ENCODE measurements at places on chromosomes 16 and 17.

DNA sequence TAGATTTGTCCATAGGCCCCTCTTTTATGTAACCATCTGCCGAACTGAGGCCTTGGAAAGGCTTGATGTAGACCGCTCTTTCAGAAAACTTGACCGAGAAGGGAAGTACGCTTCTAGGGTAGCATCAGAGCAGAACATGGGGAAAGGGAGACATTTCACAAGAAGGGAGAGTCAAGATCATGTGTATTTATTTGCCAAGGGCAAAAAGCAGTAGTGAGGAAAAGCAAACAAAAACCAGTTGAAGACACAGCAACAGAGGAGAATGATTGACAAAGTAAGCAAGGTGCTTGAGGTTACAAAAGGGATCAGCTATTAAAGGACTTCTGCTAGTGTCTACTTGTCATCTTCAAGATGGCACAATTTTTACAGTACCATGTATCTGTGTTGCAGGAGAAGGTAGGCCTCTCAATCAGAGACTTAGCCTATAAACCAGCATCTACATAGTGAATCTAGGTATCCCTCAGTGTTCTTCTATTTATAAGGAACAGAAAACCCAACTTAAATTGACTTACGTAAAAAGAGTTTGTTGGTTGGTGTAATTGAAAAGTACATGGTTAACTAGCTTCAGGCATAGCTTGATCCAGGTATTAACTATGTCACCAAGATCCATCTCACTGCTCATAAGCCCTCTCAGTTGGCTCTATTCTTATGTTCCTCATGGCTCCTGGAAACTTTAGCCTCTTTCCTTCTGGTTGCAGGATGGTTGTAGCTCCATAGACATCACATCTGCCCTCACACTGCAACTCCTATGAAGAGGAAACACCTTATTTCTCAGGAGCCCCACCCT, 288.4 kb downstream of the IRX3 start:
- DNase-seq, result no peak

GRCh38 chr16:66444049-66444481, 17.0 kb downstream of the BEAN1 start:
- DNase-seq, result no peak

DNA sequence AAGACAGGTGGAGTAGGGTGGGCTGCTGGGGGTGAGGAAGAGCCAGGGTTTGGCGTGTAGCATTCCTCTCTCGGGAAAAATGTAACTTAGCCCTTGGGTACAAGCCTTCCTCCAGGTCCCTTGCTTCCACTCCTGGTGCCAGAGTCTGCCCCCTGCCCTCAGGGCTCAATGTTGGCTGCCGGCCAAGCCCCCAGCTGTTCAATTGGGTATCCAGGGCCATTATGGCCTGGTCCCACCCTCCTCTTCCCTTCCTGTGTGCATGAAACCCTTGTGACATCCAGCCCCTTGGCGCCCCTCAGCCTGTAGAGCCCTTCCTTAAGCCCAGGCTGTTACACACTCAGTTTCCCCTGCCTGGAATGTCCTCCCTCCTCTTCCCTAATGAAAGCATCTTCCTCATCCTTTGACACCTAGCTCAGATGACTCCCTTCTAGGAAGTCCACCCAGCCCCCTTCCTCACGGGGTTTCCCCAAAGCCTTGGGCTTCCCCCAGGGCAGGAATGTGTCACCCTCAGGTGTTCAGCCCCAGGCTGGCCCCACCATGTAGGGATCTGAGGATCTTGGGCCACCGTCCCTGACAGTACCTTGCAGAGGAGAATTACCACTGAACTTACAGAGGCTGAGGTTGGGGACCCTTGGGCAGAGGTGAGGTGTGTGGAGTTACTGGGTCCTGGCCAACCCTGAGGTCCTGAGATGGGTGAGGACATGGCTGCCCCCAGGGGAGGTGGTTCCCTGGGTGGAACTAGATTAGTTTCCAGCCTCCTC, 30.0 kb downstream of the B9D1 start:
- no peak for DNase-seq

GRCh38 chr17:38994026-38994425, 26.8 kb upstream of the FBXO47 start:
- DNase-seq, result no peak

- DNase-seq, result no peak
These were observed 518.5 kb upstream of the EEF2KMT start for GRCh38 chr16:5615868-5616642.

DNA sequence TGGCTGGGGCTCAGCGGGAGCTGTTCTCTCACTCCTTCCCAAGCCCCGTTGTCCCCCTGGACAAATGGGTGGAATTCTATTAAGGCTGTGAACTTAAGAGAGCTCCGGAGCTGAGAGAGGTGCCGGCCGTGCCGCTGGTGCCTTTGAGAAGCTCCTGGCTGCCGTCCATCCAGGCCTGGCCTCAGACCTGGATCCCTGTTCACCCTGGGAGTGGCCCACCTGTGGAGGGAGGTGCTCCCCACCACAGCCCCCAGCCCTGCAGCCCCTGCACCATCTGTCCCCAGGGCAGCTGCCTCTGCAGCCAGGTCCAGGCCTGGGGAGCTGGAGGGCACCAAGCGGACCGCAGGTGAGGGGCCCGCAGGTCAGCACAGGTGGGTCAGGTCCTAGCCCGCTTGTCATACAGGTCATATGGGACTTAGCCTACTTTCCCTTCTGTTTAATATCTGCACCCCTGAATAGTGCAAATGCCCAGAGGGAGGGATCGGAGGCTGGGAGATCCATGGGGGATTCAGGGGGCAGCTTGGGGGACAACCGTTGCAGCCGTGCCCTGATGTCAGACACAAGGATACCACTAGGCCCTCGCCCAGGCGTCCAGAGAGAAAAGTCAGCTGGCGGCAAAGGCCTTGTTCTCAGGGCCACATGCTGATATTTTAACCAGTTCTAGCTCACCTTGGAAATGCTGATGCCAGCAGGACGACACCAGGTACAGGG, 15.2 kb upstream of the METRNL start:
- DNase-seq, result no peak

- DNase-seq, result no peak
These were observed 10.2 kb downstream of the MYO19 start for GRCh38 chr17:36524428-36524876.

GRCh38 chr17:61251939-61252865, 147.4 kb upstream of the TBX2 start:
- DNase-seq, result peak; percentile 100

GRCh38 chr17:45341533-45342158, 24.8 kb upstream of the MAP3K14 start:
- peak; percentile 91 for DNase-seq

GRCh38 chr16:20899477-20900298, 470 bp downstream of the DCUN1D3 start:
- no peak for DNase-seq

DNA sequence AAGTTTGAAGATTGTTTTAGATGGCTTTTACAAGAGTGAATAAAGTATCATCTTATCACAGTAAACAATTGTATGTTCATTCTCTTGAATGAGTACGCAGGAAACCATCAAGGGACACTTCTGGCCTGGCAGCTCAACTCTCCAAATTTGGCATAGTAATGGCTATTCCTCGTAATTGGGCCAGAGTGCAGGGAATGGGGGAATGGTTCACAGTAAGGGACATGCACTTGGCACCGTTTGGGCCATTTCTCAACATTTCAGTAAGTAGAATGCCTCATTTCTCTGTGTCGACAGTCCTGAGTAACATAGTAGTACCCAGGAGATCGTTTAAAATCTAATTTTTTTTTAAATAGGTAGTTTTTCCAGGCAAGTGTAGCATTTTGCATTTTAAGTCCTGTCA, 309.6 kb downstream of the KCNJ2 start:
- peak; percentile 19 for DNase-seq

DNA sequence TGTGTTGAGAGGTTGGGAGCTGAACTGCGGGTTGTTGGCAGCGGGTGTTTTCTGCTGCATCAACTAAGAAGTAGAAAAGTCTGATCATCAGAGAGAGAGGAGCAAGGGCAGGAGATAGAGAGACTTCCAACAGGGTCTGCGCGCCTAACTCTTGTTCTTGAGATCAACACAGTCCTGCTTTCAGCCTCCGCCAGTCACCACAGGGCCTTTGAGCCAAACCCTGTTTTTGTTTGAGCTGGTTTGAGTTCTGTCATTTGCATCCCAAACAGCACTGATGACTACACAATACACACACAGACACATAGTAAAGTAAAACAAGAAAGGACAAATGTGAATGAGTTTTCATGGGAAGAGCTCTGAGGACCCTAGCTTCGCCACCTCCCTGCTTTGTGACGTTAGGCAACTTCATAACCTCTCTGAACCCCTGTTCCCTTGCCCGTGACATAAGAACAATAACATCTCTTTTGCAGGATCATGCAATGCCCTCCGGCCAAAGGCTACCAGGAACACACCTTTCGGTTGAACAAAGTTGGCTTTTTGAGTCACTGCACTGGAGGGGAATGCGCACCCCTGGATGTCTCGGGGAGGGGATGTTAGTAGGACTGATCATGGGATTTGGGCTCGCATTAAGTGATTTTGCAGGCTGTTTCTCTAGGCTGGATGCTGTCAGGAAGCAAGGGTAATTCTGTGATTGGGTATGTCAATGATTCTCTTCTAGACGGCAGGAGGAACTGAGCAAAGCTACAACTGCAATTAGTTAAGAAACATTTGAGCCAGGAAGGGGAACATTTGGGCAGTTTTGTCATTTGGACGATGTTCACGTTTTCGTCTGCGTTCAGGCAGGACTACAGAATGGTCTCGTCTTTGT, 92.3 kb downstream of the C16orf78 start:
- no peak for DNase-seq

DNA sequence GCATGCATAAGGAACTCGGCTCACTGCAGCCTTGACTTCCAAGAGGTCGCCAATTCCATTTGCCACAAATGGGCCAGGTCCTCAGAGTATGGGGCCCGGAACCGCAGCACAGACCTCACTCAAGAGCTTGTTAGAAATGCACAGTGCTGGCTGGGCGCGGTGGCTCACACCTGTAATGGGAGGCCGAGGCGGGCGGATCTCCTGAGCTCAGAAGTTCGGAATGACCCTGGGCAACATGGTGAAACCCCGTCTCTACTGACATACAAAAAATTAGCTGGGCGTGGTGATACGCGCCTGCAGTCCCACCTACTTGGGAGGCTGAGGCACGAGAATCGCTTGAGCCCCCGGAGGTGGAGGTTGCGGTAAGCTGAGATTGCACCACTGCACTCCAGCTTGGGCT, 19.6 kb upstream of the N4BP1 start:
- DNase-seq, result no peak

- DNase-seq, result no peak
These were observed 26.3 kb upstream of the ABCA3 start for GRCh38 chr16:2366660-2367309.

GRCh38 chr16:74280448-74280847, 16.2 kb upstream of the PSMD7 start:
- no peak for DNase-seq

DNA sequence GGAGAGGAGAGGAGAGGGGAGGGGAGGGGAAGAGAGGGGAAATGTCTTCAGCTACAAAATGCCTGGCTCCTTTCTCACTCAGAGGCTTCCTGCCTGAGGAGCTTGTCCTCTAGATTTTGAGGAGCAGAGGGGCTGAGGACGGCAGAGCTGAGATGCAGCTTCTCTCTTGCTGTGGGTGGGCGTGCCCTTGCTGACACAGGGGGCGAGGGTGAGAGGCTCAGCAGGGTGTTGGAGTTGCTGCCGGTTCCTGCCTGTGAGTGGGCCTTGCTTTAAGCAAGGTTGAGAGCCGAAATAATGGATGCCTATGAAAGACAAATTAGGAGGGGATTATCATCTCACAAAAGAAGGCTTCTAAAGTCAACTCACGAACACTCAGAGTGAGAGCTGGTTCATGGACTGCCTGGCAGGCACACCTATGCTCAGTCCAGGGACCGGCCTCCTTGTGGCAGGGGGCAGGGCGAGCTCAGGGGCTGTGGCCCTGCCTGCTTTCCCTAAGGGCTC, 215.6 kb downstream of the MSI2 start:
- DNase-seq, result no peak

GRCh38 chr17:49209061-49209571, 1.3 kb downstream of the GNGT2 start:
- no peak for DNase-seq

- no peak for DNase-seq
These were observed 1.0 kb downstream of the SLC47A1 start for GRCh38 chr17:19534562-19535149.

DNA sequence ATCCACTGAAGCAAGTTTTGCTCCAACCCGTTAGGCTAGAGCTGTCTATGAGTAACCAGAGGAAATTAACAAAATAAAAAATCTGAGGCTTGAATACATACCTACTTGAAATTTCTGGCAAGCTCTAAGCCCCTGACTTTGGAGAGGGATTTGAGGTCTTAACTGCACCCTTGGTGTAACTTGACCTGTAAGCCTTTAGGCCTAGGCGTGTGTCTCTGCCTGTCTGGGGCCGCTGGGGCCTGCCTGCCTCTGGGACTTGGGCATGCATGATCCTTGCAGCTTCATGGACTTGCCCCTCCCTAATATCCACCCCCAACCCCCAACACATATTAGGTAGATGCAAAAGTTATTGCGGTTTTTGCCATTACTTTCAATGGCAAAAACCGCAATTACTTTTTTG, 3.7 kb upstream of the CDC42EP4 start:
- DNase-seq, result no peak

GRCh38 chr16:90053902-90054500, 23.1 kb downstream of the PRDM7 start:
- DNase-seq, result no peak

DNA sequence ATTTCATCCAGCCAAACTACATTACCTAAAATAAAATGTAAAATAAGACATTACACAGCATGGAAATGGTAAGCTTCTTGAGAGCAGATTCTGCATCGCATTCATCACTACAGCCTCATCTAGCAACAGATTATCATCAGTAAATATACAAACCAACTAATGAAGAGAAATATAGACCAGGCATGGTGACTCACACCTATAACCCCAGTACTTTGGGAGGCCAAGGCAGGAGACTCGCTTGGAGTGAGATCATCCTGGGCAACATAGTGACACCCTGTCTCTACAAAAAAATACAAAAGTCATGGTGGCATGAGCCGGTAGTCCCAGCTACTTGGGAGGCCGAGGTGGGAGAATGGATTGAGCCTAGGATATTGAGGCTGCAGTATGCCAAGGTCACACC, 19.9 kb downstream of the NCBP3 start:
- DNase-seq, result no peak

DNA sequence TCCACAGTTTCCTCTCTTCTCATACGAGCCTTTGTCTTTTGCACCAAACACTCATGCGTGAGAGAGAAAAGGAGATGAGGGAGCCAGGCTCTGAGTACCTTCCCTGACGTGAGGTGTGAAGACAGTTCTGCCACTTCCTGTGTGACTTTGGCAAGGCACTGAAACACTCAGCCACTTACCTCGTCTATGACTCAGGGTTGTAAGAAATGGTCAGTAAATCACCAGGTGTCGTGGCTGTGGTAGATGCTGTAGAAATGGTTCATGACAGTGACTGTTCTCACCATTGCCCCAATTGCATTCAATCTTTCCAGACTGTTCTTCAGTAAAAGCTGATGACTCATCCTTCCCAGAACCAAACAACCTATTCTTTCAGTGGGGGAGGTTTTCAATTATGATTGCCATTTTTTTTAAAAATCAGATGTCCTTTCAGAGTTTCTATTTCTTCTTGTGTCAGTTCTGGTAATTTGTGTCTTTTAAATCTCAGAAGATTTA, 49.2 kb upstream of the CBFA2T3 start:
- DNase-seq, result no peak

- DNase-seq, result no peak
These were observed 15.5 kb upstream of the NATD1 start for GRCh38 chr17:21268596-21269188.

Data from skeletal muscle cell (primary cell).